Fibroblast of skin of back (primary cell): ENCODE measurements at places on chromosomes 1 and 21.

DNA sequence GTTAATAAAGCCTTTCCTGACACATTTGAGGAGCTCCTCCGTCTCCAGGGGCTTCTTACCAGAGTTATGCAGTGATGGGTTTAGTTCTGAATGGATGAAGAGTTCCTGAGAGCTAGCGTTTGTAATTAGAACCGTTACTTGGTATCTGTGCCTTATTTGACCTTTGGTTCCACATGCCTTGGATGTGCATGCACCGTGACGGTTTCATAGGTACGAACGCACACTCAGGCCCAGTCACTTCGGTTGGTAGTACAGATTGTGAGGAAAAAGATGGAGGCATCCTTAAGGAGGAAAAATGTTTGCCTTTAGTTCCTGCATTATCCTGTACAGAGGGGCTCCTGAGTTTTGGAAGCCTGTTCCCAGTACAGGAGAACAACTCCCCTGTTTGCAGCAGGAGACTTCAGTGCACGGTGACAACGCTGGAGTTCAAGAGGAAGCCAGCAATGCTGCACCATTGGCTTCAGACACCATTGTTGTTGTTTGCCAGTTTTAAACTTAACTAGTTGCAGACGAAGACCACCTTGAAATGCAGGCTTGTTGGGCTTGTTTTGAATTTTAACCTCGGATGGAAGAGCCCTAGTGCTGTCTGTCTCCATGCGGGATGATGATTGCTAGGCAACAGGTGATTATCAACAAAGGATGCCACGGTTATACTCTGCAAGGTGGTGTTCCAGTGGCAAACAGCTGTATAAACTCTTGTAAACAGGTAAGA, 8.2 kb downstream of the RBM15 start:
- DNase-seq, result no peak

DNA sequence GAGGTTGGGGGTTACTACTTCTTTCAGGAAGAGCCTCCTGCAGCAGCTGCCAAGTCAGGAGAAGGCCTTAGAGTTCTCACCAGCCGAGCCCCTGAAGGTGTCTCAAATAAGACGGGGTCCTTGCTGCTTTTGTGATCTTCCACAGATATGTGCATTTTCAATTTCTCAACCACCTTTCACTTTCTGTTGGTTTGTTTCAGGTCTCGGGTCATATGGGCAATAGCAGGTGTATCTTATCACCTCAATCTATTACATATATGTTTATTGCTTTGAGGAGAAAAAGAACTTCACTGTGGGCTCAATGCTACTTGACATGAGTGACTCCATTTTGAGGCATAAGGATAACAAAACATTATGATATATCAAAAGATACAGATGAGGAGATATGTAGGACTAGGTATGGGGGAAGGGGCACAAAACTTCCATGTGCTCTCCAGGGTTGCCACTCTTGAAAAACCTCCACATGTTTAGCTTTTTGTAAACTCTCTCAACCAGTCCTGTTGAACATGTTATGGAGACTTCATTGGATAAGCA, 1171.4 kb upstream of the ADGRL2 start:
- DNase-seq, result no peak

GRCh38 chr1:230502306-230502705, 76.2 kb upstream of the PGBD5 start:
- DNase-seq, result no peak

DNA sequence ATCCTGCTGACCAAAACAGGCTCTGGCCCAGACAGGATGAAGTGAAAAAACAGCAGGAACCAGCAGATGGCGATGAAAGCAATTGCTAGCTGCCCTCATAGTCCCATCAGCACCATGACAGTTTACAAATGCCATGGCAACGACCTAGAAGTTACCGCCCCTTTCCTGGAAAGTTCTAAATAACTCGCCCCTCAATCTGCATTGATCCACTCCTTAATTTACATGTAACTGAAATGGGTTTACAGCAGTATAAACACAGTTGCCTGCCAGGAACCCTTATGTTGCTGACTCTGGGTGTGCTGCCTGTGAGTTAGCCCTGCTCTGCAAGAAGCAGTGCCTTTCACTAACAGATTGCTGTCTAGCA, 65.5 kb upstream of the CR1L start:
- DNase-seq, result peak; percentile 49

GRCh38 chr1:162633081-162633762, 958 bp downstream of the DDR2 start:
- peak; percentile 79 for DNase-seq

- DNase-seq, result no peak
These were observed 55.0 kb downstream of the TRAF5 start for GRCh38 chr1:211381481-211382181.

- peak; percentile 50 for DNase-seq
These were observed at the start of gene FMO5 for GRCh38 chr1:147225193-147225730. Gene FMO5, minus strand, starts transcription at chr1:147225339. Its CDS starts 310 bp downstream, at chr1:147225029.

DNA sequence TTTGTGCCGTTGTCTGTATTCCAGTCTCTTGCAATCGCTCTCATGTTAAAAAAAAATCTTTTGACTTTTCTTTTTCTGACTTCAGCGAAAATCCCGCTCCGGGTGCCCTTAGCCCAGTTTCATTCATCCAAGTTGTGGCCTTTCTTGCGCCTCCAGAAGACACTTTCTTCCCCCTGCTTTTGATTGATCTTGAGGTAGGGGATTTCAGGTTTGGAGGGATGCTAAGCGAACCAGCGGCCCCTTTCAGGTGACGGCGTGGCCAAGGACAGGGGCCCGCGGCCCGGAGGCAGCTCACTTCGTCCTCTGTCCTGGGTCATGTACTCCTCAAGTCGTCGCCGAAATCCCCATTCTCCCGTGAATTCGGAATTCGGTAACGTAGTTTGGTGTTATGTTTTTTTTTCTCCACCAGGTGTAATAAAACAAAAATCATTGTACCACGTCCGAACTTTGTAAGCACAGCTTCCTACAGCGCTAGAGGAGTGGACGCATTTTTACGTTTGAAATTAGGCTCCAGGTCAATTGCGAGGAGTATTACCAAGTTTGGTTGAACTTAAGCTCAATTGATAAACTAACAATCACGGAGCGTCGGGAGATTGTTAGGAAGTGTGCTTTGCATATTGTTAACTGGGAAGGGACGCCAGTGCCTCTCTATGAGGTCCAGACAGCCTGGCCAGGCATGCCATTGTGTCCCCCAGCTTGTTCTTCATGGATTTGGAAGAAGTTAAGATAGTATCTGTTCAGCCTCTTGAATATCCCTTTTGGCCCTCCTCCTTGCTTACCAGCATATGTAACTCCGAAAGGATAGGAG, 1.1 kb downstream of the MRPS6 start:
- no peak for DNase-seq

- DNase-seq, result no peak
These were observed 2.1 kb downstream of the SCCPDH start for GRCh38 chr1:246726255-246726679.

DNA sequence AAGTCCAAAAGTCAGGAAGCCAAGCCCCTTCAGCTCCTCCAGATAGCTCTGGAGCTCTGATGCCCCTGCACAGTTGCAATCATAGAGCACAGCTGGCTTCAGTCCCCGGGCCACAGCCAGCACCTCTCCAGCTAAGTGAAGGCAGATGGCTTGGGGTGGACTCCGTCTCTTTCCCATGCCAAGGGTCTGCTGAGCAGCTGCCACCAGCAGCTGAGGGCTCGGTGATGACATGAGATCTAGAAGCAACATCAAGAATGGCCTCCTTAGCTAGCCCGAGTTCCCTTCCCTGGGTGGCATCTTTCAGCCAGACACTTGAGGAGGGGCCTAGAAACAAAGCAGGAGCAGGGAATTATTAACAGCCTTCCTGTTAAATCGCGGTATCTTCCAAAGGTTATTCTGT, 973 bp downstream of the C1orf74 start:
- no peak for DNase-seq

DNA sequence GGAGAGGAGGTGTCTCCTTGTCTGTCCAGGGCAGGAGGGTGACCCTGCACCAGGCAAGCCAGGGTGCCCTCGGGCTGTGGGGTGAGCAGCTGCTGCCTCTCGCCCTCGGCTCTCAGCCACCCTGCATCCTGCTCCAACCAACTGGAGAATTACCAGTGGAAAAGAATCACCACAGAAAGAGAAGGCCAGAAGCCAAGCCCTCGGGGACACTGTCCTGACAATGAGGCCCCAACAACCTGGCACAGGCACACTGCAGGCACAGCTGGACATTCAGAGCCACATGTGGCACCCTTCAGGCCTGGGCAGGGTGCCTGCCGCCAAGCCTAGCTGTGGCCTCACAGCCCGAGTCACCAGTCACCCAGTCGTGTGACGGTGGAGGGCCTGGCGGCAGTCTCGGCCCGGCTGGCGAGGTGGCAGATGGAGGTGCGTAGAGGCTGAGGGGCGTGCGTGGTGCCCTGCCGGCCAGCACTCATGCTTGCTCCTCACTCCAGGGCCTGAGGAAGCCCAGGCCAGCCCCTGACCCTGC, 12.0 kb downstream of the MEGF6 start:
- no peak for DNase-seq

- no peak for DNase-seq
These were observed 103.8 kb downstream of the LYPLAL1 start for GRCh38 chr1:219277304-219278105.

GRCh38 chr1:82565546-82565945, 764.8 kb downstream of the ADGRL2 start:
- peak; percentile 90 for DNase-seq

DNA sequence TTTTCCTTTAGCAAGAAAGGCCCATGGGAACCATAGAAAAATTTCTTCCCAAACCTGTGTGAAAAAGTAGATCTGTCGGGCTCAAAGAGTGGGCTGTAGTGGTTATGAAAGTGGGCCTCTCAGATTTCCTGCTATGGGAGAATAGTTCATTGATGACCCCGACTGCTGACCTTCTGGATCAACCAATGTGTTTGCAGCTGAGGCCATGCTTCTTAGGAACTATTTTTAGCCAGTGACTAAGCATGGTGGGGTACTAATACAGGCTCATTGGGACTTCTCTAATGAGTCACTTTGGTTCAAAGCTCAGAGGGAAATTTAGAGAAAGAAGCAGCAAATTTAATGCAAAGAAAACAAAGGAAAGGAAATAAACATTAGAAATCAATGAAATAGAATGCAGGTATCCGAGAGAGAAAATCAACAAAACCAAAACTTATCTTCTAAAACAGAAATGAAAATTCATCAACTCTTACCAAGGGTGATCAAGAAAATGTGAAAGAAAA, 12.6 kb upstream of the PSMA5 start:
- peak; percentile 93 for DNase-seq

GRCh38 chr1:185646202-185646683, 87.9 kb upstream of the HMCN1 start:
- DNase-seq, result peak; percentile 100

DNA sequence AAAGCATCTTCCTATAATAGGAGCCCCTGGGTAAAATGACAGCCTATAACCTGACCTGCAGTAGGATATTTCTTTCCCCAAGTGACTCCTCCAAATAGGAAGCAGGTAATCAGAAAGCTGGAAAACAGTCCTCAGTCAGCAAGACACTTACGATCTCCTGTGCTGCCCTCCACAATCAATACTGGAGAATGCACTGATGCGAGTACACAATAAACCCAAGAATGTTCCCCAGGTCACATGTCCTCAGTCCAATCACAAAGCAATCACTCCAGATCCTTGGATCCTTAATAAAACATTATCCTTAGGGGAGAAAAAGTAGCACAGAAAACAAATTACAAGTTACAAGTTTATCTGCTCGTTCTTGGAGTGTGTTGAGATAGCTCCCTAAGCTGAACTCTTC, 233.1 kb downstream of the SLC45A1 start:
- no peak for DNase-seq

- DNase-seq, result peak; percentile 59
These were observed 80.2 kb upstream of the GREM2 start for GRCh38 chr1:240691909-240692705.

DNA sequence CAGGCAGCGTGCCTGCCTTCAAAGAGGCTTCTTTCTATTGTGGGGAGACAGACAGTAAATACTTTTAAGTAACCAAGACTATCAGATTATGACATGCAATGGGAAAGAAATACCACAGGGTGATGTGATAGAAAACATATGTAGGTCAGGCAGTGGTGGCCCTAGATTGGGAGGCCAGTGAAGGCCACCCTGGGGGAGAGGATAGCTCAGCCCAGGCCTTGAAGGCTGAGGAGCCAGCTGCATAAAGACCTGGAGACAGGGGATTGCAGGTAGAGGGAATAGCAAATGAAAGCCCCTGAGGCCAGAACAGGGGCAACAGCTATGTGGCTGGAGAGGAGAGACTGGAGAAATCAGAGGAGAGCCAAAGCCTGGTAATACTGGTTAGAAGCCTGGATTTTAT, 4.0 kb downstream of the SOX13 start:
- peak; percentile 44 for DNase-seq

DNA sequence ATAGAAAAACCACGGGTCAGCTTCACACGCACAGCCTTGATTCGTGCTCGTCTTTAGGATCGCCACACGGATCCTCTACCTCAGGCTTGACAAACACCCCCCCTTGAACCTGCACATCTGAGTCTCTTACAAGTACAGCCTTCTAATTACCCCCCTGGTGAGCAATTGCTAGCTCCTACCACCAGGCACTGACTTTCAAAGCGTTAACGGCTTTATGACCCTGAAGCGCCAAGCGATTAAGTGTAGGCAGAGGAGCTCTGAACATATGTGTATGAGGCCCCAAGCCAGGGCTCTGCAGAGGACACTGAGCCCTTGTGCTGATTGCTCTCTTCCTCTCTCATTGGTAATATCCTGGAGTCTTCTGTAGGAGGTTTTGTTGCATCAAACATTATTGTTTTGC, 55.7 kb upstream of the EPHA8 start:
- no peak for DNase-seq

GRCh38 chr1:10650556-10651388, 145.7 kb downstream of the CASZ1 start:
- no peak for DNase-seq

GRCh38 chr1:23403038-23403336, 21.6 kb downstream of the TCEA3 start:
- DNase-seq, result peak; percentile 78

- DNase-seq, result peak; percentile 5
These were observed 348.8 kb downstream of the RYR2 start for GRCh38 chr1:237390823-237391222.

DNA sequence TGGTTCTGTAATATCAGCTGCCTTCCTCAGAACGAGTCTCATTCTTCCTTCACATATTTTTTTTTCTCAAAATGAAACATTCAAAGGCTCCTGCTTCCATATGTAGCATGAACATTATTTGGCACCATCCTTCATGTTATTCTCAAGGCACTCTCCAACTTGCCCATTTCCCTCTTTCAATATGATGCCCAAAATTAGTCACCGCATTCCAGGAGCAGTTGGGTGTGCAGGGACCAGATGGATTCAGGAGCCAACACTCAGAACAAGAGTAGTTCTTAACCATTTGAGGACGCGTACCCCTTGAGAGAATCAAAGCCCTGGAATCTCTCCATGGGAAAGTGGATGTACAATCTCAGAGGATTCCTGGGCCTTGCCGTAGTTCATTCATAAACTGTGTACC, 50.3 kb downstream of the KCNK1 start:
- no peak for DNase-seq

DNA sequence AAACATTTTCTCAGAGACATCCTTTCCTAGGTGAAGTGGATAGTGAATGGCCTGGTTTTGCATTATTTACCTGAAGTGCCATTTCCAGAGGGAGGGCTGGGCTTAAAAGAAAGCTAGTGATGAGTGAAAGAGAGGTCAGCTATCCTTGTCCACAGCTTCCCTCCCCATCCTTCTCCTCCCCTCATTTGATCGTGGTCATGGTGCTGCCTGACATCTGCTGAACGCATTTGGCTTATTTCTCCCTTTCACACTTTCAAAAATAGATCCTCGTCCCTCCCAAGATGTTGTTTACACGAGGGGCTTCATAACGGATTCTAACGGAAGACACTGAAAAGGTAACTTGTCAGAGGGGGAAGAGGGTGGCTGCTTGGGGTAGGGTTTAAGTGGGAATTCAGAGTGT, 66.1 kb downstream of the PRRX1 start:
- DNase-seq, result no peak
